T-cell (primary cell): ENCODE measurements at places on chromosomes 6 and 20. TPM values are rescaled to one million over a fixed set of nuclear protein-coding genes. Genes with fewer than 3 reads are reported as not detected.

Gene OLIG3
- total RNA-seq: not detected

Gene TLDC2
- 0.33 TPM for total RNA-seq

Gene PRPH2
- 0.13 TPM for total RNA-seq

Gene HLA-DQA2
- total RNA-seq: 1.1 TPM

GRCh38 chr6:163415620-163416556 lies 1.4 kb downstream of the QKI start:
- no peak for DNase-seq

DNA sequence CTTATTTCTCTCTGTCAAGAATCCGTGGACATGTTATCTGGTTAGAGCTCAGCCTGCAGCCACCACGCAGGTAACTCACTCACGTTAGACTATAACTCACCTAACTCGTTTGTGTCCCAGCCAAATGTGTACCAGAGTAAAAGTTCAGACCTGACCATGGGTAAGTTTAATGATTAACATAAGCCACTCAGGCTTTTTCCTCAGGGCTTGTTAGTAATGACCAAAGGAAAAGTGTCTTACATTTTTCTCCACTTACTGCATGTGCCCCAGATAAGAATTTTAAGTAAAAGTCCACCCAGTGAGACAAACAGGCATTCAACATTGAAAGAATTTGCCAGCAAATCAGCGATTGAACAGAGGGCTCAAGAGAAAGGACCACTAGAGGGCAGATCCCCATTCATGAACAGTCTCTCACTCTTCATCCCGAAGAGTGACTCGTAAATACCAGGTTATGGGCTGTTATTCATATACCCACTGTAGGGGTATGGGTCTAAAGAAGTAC lies at the start of gene PKHD1:
PKHD1 (minus strand) TSS at position 116 of the 502 bp plus-strand sequence. CDS start 2,680 bp downstream, outside the sequence.
- DNase-seq: no peak

GRCh38 chr6:14748679-14749078 lies 497.2 kb upstream of the JARID2 start:
- DNase-seq: no peak

DNA sequence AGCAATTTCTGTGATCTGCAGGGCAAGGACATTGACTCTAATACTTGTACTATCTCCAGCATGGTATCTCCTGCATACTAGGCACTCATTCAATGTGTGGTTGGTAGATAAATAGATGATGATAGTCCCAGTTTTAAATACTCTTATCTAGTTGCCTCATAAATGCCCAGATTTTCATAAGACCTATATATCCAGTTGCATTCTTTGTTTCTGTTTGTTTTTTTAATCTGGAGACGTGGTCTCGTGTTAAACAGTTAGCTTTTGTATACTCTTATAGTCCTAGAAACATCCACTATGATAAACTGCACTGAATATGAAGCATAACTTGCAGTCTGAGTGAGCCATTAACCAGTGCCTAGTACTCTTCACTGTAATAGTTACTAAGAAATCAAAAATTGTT lies 35.5 kb upstream of the SUMO4 start:
- DNase-seq: no peak

GRCh38 chr6:84062519-84063154 lies 29.1 kb downstream of the MRAP2 start:
- no peak for DNase-seq

DNA sequence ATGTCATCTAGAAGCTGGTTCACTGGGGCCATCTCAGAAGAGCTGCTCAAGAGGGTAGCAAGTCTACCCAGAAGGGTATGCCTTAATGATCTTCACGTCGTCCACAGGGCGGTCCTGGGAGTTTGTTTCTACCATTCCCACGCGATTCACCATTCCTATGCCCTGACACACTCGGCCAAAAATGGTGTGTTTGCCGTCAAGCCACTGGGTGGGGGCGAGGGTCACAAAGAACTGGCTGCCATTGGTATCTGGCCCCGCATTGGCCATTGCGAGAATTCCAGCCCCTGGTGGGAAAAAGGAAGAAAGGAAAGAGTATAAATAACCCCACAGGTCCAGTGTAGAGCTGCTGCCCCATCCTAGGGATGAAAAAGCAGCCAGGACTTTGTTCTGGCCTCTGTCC lies 16.5 kb upstream of the CPNE5 start:
- DNase-seq: no peak

DNA sequence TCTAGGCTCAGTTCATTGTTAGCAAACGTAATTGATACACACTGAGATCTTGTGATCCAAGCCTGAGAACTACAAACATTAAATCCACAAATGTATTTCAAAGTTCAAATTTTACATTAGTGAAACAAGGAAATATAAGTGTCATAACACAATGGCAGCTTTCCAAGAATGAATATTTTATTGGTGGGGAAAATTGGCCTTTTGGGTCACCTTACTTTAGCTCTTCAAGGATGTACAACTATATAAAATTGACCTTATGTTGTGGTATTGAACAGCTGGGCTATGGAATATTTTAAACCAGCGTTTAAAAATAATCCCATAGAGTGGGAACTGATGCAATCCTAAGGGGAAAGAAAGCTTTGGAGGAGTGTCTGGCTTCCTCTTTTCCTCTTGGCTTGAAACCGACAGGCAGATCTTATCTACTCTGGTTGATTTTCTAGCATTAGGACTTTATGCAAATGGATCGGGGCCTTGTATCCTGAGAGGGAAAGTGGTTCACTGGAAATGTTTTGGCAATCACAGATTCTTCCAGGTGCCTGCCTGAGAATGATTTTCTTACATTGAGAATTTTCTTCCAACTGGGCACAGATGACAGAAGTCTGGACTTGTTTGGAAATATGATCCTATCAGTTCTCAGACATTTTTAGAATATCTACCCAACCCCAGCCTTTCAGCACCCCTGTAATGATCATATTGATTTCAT lies 184.8 kb upstream of the ECI2 start:
- no peak for DNase-seq

GRCh38 chr20:34532756-34533155 lies 16.5 kb downstream of the DYNLRB1 start:
- no peak for DNase-seq

- no peak for DNase-seq
These were observed 112.6 kb downstream of the SASH1 start for GRCh38 chr6:148455225-148455624.

DNA sequence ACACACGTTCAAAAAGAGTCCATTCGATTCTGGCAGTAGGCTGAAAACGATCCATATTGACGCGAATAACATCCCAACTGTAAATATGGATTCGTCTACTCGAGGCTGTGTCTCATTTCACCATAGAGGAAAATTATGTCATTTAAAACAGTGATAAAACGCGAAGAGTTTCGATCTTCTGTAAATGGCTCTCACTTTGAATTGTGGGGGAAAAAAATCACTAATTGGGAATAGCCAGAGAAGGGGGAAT lies 845 bp upstream of the MARCKS start:
- no peak for DNase-seq
